ENCODE measurements at places on chromosomes 6 and 20.
A peak's percentile ranks its signal among the peaks of the same experiment; 100 is the strongest.

- no peak for DNase-seq
These were observed 3.4 kb downstream of the TXNDC5 start for GRCh38 chr6:7907159-7907558.

DNA sequence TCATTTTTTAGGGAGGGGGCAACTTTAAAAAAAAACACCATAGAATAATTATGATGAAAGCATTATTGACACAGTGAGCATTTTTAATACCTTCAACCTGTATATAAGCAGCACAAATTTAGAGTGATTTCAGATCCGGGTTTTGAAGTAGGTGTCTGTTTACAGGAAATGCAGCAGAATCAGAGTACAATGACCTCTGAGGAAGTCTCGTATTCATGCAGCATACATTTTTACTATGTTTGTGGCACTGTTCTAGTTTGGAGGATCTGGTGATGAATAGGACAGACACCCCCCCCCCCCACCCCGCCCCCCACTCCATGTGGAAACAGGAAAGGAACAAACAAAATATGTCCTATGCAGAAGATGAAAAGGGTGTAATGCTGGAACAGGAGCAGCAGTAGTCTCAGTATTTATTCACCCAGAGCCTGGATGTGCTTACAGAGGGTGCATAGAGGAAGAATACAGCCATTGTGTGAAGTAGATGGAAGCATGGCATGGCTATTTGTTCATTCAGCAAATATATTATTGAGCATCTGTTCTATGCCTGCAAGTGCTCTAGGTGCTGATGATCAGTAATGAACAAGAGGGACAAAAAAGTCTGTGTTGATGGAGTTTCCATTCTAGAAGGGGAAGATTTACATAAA lies 19.7 kb downstream of the VAPB start:
- peak; percentile 15 for DNase-seq

GRCh38 chr20:37846573-37846972 lies 56.4 kb upstream of the VSTM2L start:
- DNase-seq: no peak

DNA sequence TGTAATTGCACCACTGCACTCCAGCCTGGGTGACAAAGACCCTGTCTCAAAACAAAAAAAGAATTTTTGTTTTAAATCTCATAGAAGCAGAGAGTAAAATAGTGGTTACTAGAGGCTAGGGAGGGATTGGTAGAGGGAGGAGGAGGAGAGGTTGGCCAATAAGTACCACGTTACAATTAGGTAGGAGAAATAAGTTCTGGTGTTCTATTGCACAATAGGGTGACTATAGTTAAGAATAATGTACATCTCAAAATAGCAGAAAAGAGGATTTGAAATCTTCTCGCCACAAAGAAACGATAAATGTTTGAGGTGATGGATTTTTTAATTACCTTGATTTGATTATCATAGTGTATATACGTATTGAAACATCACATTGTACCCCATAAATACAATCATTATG lies 27.1 kb upstream of the TOP1 start:
- DNase-seq: peak; percentile 69

DNA sequence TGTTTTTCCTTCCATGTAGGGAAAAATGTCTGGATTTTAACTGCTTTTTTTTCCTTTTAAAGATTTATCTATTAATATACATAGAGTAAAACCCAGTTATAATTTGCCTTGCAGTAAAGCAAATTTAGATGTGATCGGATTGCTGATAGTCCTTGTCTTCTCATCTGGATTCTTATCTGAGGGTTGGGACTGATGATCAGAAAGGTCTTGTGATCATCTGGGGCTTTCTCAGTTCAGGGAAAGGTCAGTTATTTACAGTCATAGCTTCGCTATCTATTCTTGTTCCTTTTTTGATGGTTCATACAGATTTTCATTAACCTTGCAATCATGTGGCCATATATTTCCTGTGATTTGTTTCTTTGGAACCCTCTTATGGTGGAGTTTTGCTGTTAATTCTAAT lies 63.8 kb upstream of the CLDN20 start:
- no peak for DNase-seq

GRCh38 chr20:6070829-6071695 lies 17.2 kb upstream of the LRRN4 start:
- DNase-seq: no peak

- no peak for DNase-seq
These were observed 252.0 kb upstream of the HTR1E start for GRCh38 chr6:86685230-86685797.

DNA sequence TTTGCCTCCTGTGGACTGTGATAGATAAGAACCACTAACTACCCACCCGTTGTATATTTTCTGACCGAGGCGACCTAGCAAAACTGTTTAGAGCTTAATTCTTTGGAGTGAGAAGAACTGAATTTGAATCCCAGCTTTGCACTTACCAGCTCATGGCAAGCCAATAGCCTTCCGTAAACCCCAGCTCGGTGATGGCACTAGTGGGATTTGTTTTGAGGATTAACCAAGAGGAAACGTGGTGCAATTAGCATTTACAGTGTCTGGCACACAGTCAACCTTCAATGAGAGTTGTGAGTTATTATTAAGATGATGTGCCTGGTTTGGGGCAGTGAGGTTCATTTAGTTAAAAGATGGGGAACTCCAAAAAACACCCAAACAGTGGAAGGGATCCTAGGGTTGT lies 12.3 kb upstream of the DSP start:
- no peak for DNase-seq

- peak; percentile 25 for DNase-seq
These were observed 124.9 kb upstream of the NRN1 start for GRCh38 chr6:6131492-6132109.

- no peak for DNase-seq
These were observed 348.3 kb upstream of the ZFP64 start for GRCh38 chr20:52539891-52540290.

DNA sequence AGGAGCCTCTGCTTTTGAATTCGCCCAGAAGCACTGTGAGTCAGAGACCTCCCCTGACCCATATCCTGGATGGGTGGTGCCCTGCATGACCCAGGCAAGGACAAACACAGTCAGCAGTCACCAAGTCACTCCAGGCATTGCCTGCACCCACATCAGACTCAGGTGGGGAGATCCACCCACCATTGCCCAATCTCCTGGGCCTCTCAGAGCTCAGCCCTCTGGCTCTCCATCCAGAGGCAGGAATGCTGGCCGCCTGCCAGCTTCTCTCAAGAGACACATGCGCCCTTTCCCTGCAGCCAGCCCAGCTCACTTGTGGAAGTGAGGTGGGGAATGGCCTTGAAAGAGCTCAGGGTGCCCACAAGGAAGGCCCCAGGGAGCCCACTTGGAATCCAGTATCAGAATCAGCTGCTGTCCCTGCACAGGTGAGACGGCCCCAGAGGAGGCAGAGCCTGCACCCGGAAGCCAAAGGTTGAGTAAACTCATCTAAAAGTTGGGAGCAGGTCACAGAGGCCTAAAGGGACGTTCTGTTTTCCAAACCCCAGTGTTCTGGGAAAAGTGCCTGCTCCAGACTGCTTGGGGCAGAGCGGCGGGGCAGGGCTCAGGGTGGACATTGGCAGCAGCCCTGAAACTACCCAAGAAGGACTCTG lies 129.8 kb downstream of the PREX1 start:
- DNase-seq: peak; percentile 47

- peak; percentile 56 for DNase-seq
These were observed 780.3 kb downstream of the PHF3 start for GRCh38 chr6:64415926-64416325.

DNA sequence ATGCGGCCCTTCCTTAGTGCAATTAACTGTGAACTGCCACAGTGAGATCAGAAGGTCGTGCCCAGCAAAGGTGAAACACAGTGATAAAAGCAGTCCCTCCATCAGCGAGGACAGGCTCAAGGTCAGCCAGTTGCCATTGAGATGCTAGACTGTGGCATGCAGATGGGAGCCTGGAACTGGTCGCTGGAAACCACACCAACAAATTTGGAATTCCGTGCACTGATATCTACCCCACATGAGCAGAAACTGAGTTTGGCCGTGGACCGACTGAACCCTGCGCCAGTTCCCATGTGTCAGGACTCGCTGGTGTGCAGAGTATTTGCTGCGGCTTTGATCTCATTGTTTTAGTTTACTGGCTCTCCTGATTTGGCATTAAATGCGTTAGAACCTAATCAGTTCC lies 125.6 kb upstream of the QKI start:
- no peak for DNase-seq

DNA sequence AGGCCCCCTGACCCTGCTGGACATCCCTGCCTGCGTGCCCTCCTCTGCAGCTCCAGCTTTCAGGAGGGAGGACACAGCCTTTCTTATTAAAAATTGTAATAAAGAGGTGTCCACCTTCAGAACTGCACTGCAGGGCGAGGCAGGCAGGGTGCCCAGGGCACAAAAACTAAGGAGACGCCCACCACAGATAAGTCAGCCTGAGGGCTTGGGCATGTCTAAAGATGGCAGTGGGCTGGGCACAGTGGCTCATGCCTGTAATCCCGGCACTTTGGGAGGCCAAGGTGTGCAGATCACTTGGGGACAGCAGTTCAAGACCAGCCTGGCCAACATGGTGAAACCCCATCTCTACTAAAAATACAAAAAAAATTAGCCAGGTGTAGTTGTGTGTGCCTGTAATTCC lies 7.0 kb upstream of the C20orf144 start:
- no peak for DNase-seq

DNA sequence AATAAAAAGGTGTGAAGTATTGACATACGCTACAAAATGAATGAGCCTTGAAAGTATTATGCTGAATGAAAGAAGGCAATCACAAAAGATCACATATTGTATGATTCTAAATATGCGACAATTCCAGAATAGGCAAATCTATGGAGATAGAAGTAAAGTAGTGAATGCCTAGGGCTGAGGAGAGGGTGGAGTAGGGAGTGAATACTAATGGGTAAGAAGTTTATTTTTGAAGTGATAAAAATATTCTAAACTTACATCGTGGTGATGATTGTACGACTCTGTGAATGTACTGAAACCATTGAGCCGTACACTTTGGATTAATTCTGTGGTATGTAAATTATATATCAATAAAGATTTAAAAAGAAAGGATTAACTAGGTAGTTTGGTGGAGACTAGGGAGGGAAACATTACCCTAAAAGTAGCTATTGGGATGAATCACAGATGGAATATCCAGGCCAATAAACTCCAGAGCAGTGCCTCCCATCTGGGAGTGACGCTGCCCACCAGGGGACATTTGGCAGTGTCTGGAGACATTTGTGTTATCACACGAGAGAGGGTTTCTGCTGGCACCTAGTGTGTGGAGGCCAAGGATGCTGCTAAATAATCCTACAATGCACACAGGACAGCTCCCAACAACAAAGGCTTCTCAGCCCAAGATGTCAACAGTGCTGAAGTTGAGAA lies 214.2 kb upstream of the PCSK2 start:
- no peak for DNase-seq

GRCh38 chr6:150991487-150991886 lies 126.0 kb downstream of the MTHFD1L start:
- no peak for DNase-seq

DNA sequence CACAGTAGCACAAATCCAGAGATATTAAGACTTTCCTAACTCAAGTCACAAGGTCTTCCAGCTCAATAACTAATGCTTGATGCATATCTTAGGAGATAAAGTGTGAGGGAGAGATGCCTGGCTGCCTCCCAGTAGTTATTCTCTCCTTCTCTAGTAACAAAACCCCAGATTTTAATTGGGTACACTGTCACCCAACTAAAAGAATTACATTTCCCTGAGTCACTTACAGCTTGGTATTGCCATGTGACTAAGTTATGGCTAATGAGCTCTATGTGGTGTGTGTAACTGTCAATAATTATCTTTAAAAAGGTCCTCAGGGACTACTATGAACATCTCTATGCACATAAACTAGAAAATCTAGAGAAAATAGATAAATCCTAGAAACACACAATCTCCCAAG lies 32.0 kb downstream of the KIF6 start:
- DNase-seq: no peak

- DNase-seq: peak; percentile 27
These were observed 882.0 kb downstream of the TFAP2A start for GRCh38 chr6:9532621-9533557.

DNA sequence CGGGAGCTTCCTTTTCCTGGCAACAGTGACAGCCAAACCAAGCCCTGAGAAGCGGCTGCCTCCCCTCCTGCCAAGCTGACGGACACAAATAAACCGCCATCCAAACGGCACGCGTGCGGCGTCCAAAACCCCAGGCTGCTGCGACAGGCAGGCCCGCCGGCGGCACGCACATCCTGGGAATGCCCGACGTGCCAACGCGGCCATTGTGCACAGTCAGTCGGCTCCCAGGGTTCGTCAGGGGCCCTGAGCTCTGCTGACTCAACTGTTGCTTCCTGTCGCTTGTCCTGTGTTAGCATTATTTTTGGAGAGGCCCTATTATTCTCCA lies 6.8 kb downstream of the JAG1 start:
- no peak for DNase-seq

DNA sequence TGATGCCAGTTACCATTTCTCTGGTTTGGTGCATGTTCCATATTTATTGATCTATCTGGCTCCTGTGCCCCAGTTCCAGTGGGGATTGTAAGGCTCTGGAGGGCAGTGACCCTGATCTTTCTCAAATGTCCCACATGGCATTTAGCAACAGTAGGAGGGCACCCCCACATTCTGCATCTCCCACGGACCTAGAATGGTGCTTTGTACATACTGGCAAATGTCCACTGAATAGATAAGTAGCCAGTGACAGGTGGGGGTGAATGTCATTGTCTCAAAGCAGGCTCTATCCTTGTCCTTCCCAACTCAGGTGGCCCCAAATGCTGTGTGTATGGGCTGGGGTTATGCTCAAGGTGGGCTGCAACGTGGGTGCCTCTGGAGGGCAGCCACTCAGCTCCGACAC lies 84.2 kb downstream of the TMEM242 start:
- no peak for DNase-seq

- peak; percentile 41 for DNase-seq
These were observed 323.4 kb downstream of the SYNE1 start for GRCh38 chr6:152313542-152314482.

DNA sequence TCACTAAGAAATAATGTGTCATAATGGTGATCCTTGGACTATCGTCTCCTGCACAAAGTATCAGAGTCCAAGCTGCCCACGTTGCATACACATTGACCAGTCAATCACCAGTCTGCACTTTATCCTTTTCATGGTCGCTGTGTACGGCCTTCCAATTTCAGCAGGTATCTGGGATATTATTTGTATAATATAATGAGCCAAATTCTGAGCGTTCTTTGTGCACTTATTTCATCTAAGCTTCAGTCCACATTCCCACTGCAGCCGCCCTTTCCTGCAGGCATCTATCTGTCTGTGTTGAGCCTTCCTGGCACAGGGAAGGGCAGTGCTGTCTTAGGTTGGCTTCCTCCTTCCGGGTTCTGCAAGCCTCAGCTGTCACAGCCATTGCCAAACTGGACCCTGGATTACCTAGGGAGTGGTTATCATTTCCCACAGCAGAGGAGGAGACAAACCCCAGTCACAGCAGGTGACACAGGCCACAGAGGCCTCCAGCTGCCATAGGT lies 174.3 kb downstream of the TTLL2 start:
- DNase-seq: no peak

- DNase-seq: no peak
These were observed 524.4 kb downstream of the KIF16B start for GRCh38 chr20:16048876-16049275.

GRCh38 chr6:109381061-109381746 lies 1.1 kb downstream of the CD164 start:
- peak; percentile 33 for DNase-seq
